ENCODE measurements at places on chromosomes 2 and 18.

DNA sequence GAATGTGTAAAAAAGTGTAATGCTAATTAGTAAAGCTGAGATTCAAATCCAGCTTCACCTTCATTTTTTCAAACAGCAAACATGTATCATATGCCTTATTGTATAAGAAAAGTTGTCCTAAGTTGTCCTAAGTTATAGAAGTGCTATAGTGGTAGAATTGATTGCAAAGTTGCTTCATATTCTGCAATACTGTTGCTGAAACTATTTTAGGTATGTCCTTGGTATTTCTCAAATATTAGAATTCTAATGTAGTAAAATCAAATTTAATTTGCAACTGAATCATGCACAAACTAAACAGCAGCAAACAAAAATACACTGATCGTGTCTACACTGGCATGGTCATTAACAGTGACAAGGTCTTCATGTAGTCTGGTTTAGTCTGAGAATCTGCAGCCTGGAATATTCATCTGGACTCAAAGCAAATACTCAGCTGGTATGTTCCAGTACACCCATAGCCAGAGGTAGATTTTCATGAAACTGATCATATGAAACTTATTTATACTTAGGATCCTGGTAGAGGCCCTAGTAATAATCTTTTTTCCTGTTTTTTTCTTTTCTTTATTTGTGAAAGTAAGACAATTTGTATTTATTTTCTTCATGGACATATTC, 555.6 kb upstream of the ZEB2 start:
- no peak for DNase-seq

DNA sequence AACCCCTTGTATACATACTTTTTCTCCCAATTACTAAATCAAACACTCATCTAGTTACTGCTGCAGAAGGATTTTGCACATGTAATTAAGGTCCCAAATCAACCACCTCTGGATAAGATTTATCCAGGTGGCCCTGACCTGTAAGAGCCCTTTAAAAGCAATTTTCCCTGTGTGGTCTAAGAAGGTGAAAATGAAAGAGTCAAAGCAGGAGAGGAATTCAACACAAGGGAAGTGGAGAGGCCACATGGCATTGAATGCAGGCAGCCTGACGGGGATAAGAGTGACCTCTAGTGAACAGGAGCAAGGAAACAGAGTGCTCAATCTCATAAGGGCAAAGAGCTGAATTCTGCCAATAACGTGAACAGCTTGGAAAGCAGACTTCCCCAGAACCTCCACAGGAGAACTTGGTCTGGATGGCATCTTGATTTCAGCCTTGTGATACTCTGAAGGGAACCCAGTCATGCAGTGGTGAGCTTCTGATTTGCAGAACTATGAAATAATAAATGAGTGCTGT, 27.2 kb downstream of the PPP3R1 start:
- DNase-seq = peak; percentile 71

- no peak for DNase-seq
Measured at GRCh38 chr2:178863130-178863855, 56.1 kb upstream of the TTN start.

- DNase-seq = no peak
Measured at GRCh38 chr18:78425019-78425412, 554.6 kb upstream of the SALL3 start.

GRCh38 chr2:47065771-47066380, 89.2 kb downstream of the STPG4 start:
- no peak for DNase-seq

GRCh38 chr2:144162652-144163051, 357.3 kb downstream of the ZEB2 start:
- peak; percentile 34 for DNase-seq

GRCh38 chr2:155690785-155691184, 641.7 kb downstream of the NR4A2 start:
- DNase-seq = peak; percentile 25

DNA sequence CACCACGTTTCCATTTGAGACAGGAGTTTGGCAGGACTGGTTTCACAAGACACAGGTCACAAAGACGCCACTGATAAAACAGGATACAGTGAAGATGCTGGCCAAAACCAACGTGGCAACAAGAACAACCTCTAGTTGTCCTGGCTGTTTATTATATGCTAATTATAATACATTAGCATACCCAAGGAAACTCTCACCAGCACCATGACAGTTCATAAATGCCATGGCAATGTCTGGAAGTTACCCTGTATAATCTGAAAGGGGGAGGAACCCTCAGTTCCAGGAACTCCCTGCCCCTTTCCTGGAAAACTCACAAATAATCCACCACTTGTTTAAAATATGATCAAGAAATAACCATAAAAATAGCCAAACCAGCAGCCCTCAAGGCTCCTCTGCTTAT, 148.3 kb downstream of the RBM43 start:
- DNase-seq = no peak

DNA sequence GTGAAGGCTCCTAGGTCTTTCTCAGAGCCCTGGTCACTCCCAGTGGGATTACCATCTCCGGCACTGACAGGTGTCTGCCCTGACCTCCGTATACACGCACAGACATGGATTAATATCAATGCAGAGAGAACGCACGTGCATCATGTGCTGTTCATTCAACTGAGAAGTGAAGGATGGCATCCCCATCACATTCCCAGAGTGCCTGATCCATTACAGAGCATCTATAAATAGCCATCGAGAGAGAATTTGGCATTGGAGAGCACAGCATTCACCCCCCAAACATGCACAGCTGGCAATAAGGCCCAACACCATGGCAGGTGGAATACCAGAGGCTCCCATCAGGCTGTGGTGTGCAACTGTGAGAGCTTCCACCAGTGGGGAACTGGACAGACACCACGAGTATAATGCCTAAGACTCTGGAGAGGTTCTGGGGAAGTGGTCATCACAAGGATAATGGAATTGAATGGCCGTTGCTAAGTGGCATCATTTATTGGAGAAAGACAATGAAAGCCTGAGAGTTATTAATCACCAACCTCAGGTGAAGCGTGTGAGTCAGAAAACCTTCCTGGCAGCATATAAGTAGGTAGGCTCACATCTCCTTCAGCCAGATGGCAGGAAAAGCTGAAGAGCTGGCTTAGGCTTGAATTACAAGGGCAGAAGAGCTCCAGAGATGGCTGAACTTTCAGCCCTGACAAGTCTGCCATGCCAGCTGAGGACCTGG, 244.5 kb upstream of the ID2 start:
- DNase-seq = no peak

DNA sequence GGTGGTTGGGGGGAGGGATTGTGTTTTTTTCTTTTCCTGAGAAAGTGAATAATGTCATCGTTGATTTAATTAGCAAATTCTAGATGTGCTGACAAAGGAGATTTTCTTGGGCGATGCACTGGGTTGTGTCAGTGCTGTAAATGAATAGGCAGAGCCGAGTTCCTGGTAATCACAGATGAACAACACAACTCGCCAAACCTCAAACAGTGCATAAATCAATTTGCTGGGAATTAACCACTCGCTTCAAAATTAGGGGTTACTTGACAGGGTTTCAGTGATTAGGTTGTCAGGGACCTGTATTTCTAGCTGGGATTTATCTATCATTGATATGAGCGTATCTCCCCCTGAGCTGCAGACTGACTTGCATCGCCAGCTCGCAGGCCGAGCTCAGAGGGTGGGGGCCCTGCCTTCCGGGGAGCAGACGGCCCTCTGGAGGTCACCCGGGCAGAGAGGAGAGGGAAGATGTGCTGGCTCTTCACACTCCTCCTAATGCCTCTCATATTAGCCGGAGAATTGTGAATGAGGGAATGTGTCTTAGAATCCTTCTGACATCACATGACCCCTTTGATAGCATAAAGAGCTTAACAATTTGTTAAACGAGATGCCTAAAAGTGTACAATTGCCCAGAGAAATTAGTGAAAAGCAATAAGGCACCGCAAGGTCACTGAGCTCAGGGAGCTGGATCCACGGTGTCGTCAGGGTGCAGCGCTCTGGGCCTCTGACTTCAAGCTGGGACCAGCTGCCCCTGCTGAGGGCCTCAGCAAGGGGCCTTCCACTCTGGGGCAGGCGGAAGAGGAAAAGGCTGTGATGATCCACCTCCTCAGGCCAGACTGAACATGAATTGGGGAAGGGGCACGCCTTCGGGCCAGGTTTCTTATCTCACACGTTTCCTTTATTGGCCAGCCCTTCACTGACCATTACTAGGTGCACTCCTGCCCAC, 48.9 kb downstream of the SMIM21 start:
- DNase-seq = no peak

DNA sequence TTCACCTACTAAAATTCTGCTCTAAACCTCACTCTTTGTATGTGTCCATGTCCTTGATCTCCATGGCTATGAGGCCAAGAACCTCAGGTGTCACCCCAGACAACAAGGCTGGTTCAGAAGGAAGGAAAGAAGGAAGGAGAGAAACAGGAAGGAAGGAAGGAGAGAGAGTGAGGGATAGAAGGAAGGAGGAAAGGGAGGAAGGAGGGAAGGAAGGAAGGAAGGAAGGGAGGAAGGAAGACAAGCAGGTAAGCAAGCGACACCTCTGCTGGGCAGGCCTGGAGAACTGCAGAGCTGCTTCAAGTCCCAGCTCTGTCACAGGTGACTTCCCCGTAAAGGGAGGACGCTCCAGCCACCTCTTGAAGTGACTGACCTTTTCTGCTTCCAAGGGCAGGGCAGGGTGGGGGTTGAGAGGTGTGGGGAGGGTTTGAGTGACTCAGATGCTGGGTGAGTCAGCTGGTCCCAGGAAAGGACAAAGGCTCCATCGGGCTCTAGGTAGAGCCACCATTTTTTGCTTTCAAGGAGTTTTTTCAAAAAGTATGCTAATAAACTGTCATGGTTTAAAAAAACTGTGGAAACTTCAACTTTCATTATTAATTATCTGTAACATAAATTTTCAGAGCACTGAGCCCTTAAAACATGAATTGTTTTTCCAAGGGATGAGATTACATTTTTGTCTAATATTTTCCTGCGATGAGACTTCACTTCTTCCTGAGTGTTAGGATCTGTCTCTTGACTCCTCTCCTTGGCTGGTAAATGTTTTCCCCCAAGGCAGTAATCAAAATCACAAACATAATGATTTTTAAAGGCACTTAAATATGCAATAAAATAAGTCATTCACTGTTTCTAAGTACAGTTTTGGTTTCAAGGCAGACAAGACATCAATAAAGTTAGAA, 90.1 kb upstream of the L3MBTL4 start:
- no peak for DNase-seq

- DNase-seq = no peak
Measured at GRCh38 chr2:57460396-57461276, 586.0 kb upstream of the VRK2 start.

GRCh38 chr2:236214376-236214995, 46.3 kb upstream of the GBX2 start:
- no peak for DNase-seq

- DNase-seq = no peak
Measured at GRCh38 chr2:120985997-120986651, 250.5 kb downstream of the GLI2 start.

DNA sequence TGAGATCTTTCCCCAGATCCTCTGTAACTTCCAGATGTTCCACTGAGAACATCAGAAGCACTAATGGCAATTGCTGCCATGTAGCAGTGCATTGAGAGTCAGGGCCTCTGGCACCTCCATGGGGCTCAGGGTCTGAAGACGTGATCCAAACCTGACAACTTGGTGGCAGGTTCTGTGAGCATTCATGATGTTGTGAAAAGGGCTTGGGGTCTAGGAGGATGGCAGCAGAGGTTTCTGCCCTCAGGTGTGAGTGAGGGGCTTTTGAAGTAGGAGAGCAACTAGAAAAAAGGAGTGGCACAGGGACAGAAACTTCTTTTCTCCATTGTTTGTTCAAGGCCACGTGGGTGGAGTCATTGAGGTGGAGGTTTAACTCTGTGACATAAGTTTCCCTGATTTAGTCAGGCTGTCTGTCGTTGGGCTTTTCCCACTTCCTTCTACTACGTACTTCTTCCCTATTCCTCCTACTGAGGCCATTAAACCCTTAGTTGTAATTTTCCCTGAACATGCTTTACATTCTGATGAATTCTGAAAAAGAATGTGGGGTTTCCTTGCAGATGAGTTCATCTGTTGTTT, 13.1 kb downstream of the CFLAR start:
- DNase-seq = peak; percentile 55

GRCh38 chr2:209687323-209687969, 84.2 kb upstream of the UNC80 start:
- DNase-seq = no peak

- DNase-seq = peak; percentile 33
Measured at GRCh38 chr2:68812251-68812650, 58.9 kb downstream of the BMP10 start.

DNA sequence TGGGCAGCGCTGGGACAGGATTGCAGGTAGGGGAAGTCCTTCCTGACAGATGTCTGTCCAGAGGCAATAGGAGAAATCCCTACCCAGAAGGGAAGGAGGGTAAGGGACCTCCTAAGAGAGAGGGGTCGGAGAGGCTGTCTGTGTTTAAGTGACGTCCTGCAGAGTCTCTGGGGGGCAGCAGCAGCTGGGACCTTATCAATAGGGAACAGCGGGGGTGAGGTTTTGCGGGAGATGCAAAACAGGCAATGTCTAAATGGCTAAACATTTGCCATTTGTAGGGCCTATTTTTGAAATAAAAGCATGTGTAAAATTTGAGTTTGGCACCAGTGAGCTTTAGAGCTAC, 108.7 kb upstream of the HS6ST1 start:
- no peak for DNase-seq

- DNase-seq = peak; percentile 63
Measured at GRCh38 chr2:17851731-17852585, 26.5 kb upstream of the KCNS3 start.

- DNase-seq = peak; percentile 4
Measured at GRCh38 chr2:75998451-75998850, 287.7 kb upstream of the GCFC2 start.

GRCh38 chr2:197453914-197454398, 604 bp downstream of the COQ10B start:
- peak; percentile 93 for DNase-seq

GRCh38 chr2:109531221-109531620, 82.5 kb downstream of the SEPTIN10 start:
- no peak for DNase-seq

GRCh38 chr2:127932199-127932876, 46.6 kb upstream of the AMMECR1L start:
- peak; percentile 85 for DNase-seq

Measured in NB4 (cell line).